Esophagus squamous epithelium (tissue), 5 donors: ENCODE measurements at places on chromosomes 1 and 21.

DNA sequence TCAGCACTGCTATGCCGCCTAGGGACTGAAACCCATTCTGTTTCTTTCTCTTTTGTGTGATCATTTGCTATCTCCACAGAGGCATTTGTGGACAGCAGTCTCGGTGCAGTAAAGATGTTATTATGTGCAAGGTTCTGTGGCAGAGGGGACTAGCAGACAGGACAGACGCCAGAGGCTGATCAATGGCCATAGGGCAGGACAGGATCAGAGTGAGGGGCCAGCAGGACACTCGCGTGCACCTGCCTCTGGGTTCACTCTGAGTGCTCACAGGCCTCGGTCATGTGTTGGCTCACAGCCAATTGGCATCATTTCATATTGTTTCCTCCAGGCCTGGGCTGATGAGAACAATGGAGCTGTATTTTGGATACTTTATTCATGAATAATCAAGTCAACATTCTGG, 212.6 kb downstream of the TGFB2 start:
- DNase-seq, result no peak

DNA sequence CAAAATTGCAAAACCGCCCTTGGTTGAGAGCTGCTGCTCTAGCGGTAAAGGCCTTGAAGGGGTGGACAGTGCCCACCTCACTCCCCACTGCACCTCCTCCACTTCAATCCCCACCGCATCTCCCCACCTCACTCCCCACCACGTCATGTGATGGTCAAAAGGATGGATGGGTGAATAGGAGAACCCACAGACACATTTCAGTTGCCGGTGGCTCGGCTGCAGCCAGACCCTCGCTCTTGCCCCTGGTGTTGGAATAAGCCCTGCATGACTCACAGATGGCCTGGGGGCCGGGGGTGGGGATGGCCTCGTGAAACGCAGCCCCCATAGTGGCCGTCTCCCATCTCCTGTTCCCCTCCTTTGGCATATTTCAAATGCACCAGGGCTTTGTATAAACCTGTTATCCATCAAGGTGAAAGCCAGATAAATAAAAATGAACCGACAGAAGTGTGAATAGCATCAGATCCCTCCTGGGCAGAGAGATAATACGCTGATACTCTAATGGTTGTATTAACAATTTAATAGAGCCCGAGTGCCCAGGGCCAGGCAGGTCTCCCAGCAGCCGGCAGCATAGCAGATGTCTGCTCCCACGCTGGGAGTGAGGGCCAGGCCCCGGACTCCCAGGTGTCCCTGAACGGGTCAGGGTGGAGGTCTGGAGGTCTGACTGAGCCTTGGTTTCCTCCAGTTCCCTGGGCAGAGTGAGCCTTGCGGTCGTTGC, 300.3 kb downstream of the NPHP4 start:
- DNase-seq, result no peak

DNA sequence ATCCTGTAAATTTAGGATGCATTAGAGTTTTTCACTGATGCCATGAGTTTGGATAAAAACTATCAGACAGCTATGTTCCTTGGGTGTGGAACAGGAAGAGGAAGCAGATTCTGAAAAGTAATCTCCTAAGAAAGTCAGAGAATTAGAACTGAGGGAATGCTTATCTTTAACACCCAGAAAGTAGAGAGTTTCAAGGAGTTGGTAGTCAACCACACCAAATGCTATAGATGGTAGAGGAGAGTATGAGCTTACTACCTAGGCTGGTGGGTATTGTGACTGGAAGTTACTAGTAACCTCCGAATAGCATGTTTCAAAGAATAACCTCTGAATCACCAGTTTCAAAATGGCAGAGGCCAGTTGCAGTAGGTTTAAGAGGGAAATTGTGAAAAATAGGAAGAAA, 288.0 kb downstream of the HMCN1 start:
- no peak for DNase-seq

- DNase-seq, result no peak
These were observed 19.1 kb downstream of the SLC25A33 start for GRCh38 chr1:9558271-9558945.

DNA sequence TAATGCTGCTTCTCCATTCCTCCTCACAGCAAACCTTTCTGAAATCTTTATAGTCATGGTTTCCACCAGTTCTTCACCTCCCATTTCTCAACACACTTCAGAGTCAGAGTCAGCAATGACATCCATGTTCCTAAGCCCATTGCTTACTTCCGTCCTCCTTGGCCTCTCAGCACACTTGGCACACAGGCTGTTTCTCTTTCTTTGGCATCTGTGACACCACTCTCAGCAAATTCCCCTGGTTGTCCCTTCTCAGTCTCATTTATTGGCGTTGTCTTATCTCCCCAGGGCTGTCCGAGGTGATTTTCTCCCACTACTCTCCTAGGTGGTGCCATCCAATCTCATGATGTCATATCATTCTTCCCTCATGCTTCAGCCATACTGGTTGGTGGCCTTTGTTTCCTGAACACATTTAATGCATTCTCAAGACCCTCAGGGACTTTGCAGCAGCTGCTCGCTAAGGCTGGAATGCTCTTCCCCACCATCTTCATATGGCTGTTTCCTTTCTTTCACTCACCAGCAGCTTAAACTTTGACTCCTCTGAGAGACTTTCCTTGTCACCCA, 3.3 kb upstream of the LGALS8 start:
- DNase-seq, result no peak

GRCh38 chr1:161216945-161217712, 2.0 kb downstream of the FCER1G start:
- no peak for DNase-seq

DNA sequence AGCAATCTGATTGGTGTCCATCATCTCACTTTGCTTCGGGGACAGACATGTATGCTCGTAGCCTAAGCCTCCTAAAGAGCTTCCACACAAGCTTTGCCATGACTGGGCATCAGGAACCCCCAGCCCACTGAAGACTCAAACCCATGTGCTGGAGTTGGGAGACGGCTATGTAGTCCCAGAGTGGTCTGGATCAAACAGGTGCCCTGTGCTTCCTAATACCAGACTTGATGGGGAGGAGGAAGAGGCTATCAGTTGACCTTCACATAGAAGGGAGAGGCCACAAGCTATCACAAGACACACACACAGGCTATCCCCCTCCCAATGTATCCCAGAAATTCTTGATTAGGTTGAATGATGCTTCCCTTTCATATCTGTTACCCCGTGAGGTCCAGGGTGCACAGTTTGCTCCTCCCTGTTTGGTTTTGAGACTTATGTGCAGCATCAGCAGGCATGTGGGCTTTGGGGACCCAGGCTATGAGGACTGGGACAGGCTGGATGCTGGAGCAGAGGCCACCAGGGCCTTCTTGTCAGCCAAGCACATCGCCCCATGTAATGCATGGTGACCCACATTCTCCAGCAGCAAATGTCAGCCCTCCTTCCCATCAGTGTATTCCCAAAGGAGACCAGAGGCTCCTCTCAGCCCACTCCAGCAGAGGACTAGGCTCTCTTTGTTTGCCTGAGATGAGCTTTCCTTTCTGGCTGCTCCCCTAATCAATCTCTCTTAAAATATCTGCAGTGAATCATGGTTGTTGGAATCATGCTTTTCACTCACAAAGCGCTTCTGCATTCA, 159.8 kb downstream of the GRIK3 start:
- no peak for DNase-seq

- no peak for DNase-seq
These were observed 113.7 kb downstream of the FCRL5 start for GRCh38 chr1:157438613-157439012.

DNA sequence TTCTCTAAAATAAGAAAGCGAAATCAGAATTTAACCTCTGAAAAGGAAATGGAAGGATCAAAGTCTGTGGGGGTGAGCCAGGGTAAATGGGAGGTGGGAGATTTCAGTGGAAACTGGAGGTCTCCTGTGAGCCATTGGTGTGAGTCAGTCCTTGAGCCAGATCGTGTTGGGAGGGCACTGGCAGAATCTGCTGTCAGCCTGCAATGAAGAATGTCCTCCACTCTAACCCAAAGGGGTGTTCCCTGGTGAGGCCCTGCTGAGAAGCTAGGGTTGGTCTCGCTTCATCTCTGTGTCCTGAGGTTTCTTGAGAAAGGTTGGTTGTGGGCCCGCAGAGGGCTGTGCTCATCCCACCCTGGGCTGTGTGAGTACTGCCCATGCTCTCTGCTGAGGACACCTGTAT, 2.4 kb downstream of the QSOX1 start:
- DNase-seq, result no peak

DNA sequence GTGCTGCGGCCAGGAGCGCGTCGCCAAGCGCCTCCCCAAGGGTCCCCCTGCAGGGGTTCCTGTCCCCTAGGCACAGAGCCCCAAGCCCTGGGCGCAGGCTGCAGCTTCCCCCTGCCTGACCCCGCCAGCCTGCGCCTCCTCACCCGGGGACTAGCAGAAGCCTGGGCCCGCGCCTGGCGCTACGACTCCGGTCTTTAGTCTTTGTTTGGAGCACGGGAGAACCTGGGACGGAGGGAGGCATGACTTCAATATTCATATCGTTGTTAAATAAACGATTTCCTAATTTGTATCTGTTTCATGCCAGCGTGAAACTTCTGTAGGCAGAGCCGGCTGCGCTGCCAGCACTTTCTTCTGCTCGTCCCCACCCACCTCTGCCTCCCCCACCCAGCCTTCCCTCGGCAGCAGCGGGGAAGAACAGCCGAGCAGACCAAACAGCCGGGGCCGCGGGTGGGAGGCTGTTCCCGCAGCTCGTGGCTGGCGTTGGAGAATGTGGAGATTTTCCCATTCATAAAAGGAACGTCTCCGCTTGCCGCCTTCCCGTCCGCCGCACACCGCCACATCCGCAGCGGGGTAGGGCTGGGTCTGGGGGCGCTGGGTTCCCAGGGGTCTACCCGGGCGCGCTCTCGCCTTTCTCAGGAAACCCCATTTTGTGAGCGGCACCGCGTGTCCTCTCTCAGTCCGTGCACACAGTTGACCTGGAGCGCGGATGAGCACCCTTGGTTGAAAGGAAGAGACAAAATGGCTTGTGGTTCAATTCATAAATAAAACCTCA, 777 bp upstream of the TRIM67 start:
- DNase-seq, result no peak

DNA sequence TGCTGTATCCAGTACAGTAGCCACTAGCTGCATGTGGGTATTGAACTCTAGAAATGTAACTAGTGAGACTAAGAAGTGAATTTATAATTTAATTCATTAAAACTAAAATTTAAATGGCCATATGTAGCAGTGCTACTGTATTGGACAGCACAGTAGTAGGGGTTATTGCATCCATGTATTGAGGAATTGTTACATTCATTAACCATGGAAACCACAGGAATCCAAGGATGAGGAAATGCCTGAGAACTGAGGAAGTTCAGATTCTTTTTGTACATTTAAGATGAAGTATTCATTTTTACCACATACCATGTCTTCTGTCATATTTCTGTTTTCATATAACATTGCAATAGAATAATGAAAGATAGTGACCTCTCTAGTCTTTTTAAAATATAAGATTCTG, 2.6 kb downstream of the MTF2 start:
- DNase-seq, result no peak

GRCh38 chr1:204564835-204565234, 48.6 kb downstream of the MDM4 start:
- DNase-seq, result no peak

GRCh38 chr1:41474490-41475271, 9.8 kb downstream of the EDN2 start:
- DNase-seq, result no peak

- DNase-seq, result no peak
These were observed 126.1 kb upstream of the KLHDC7A start for GRCh38 chr1:18354612-18355011.

DNA sequence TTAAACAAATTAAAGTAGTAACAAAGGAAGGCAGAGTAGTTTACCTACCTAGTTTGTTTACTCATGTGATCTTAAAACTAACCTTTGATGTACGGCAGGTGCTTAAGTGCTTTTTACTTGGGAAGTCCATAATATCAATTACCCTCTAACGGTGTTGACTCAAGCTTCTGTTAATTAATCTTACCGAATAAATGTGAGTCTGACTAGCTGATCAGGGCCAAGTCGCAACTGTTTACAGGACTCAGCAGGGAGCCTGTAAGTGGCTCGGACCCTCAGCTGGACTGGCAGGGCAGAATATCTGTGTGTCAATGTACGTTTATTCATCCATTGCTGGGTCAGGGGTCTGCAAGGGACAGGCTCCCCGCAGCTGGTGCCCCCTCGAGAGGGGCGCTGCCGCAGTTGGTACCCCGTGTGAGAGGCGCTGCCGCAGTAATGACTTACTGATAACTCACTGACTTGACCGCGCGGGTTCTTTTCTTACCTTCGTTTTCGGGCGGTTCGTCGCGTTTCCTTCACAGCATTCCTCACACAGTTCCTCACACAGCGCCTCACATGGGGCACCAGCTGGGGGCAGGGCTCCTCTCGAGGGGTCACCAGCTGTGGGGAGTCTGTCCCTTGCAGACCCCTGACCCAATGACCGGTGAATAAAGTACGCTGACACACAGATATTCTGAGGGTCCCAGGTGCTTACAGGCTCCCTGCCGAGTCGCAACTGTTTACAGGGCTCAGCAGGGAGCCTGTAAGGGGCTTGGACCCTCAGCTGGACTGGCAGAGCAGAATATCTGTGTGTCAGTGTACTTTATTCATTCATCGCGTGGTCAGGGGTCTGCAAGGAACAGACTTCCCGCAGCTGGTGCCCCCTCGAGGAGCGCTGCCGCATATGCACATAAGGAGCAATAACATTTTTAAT, 3.0 kb downstream of the FMO1 start:
- DNase-seq, result no peak

GRCh38 chr1:12144236-12144635, 22.6 kb upstream of the TNFRSF1B start:
- DNase-seq, result no peak

GRCh38 chr1:203354246-203354645, 3.3 kb upstream of the FMOD start:
- DNase-seq, result no peak

DNA sequence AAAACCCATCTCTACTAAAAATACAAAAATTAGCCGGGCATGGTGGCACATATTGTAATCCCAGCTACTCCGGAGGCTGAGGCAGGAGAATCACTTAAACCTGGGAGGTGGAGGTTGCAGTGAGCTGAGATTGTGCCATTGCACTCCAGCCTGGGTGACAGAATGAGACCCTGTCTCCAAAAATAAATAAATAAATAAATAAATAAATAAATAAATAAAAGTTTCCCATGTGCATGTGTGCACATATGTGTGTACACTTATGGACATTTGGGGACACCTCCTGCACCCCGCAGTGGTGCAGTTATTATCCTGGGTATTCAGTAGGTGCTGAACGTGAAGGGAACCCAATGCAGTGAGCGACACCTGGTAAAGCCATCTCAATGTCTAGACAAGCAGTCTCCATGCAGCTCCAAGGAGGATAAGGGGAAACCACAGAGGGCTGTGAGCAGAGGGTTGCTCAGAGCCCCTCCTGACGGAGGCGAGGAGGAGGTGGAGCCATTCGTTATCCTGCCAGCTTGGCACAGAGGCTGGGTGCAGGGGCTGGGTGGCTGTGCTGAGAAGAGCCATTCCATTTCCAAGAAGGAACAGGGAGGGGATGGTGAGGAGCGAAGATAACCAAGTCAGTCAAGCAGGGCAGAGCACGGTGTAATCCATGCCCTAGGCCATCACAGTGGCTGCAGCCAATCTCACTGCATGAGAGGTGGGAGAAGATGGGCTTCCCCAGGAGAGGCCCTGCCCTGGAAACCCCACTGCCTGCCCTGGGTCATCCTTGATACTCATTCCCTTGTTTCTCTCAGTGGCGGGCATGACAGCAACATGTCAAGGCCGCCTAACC, 25.6 kb downstream of the UBIAD1 start:
- DNase-seq, result no peak
